Fibroblast of the aortic adventitia (primary cell): ENCODE measurements at places on chromosomes 2 and 18. TPM values are rescaled to one million over a fixed set of nuclear protein-coding genes. Genes with fewer than 3 reads are reported as not detected.

MGAT4A gene
- total RNA-seq, result 0.36 and 0.74 TPM in 2 replicates

DCDC2C gene
- not detected in 2 replicates for total RNA-seq

TUBA3E gene
- total RNA-seq, result not detected in 2 replicates

TTLL4 gene
- 12.4 and 14.2 TPM in 2 replicates for total RNA-seq

PIAS2 gene
- total RNA-seq, result 36.4 and 38.5 TPM in 2 replicates
